ENCODE measurements at places on chromosomes 7 and 10.

DNA sequence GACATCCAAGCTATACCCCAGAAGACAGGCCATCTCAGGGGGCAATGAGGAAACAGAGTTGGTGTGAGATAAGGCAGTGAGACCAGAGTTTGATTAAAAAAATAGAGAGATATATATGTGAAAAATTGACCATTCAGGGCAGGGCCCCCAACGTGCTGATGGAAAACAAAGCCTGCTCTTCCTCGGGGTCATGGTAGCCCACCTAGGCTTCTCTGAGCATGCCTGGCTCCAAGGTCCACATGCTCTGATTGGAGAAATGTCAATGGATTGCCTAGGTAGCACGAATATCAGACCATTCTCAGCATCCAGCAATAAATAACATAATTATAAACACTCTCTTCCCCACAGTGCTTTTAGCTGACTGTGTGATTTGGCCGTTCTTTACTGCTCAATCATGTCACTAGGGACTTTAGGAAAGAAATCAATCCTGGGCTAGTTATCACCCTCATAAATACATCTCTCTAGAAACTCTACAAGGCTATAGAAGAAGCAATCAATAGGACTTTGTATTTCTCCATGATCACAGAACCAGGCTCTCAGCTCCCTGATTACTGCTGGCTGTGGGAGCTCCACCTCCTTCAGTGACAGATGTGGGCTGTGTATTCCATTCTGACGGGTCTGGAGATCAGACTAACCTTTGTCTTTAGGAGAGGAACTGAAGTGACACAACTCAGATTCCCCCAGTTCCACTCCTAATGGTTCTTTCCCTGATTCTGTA is 766.4 kb downstream of the GRID1 start:
- DNase-seq: no peak

- DNase-seq: no peak
Measured at GRCh38 chr10:48496831-48497779, 107.8 kb downstream of the ARHGAP22 start.

GRCh38 chr10:98433881-98434732 is 12.6 kb downstream of the HPS1 start:
- DNase-seq: no peak

DNA sequence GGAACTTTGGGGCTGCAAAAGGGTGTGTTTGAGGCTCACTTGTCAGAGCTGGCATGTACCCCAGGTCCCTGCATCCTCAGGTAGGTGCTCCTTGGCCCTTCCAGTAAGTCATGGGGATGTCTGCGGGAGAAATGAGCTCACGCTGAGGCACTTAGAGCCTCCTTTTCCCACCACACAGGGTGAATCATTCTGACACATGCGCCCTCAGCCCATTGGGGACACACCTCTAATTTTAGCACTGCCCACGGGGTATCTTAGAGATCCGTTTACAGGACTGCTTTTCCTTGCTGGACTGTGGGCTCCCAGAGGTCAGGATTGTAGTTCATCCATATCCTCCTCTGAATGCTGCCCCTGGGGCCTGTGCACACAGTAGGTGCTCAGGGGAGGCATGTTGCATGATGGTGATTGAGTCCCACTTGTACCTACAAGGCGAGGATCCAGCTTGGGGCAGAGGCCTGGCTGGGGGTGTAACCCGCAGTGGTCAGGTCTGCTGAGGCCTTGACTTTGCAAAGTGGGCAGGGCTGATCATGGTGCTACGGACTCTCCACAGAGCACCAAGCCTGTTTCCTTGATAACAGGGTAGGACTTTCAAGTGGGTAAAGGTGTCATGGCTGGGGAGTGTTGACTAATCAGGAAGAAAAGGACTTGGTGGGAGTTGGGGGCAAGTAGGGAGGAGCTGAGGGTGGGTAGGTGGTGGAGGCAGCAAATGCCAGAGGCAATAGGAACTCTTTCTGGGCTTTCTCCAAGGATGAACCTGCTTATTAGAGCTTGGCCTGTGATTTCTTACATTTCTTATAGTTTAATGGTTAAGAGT is 5.8 kb downstream of the TSPAN15 start:
- no peak for DNase-seq

- no peak for DNase-seq
Measured at GRCh38 chr7:39666562-39666961, 43.2 kb downstream of the RALA start.

GRCh38 chr7:104111271-104111670 is 96.5 kb downstream of the ORC5 start:
- peak; percentile 48 for DNase-seq

GRCh38 chr10:71881647-71882355 is 30.8 kb upstream of the PSAP start:
- no peak for DNase-seq

- no peak for DNase-seq
Measured at GRCh38 chr10:102435529-102436233, 3.3 kb upstream of the CUEDC2 start.

- no peak for DNase-seq
Measured at GRCh38 chr10:93160140-93160539, 86.4 kb downstream of the CYP26A1 start.

DNA sequence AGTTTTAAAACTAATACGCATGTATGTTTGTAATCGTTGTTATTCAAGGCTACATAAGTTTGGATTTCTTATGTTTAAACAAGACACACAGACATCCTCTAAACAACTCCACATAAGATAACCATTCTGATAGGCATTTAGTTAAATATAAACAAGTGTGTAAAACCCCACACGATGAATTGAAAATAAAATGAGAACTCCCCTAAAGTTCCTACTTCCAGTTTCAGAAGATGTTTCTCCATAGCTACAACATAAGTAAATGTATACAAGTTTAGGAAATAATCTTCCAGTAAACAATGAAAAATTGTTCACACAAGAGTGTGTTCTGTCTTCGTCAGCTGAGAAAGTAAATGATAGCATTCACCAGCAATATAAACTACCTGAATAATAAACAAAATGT is 246.8 kb downstream of the RNLS start:
- no peak for DNase-seq

GRCh38 chr10:67607472-67607871 is 88.5 kb downstream of the CTNNA3 start:
- DNase-seq: no peak

- no peak for DNase-seq
Measured at GRCh38 chr10:47078393-47079203, 167.4 kb downstream of the PTPN20 start.

GRCh38 chr7:80916770-80917741 is 1.8 kb downstream of the SEMA3C start:
- DNase-seq: peak; percentile 19

GRCh38 chr10:75403939-75404814 is 2.6 kb upstream of the ZNF503 start:
- no peak for DNase-seq

- no peak for DNase-seq
Measured at GRCh38 chr7:50199824-50200223, 104.7 kb upstream of the IKZF1 start.

DNA sequence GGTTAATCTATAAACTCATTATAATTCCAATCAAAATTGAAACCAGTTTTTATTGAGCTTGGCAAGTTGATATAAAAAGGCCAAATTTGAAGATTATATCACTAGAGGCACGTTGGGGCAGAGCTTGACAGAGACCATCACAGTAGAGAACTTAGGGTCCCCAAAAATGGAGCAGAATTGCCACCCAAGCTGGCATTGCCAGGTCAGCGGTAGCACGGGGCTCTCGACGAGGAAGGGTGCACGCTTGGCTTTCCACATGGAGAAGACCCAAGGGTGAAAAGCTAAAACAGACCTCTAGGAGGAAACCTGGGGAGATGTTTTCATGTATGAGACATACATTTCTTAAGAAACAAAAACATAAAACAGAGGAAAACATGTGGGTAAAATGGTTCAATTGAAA is 4.3 kb upstream of the JAKMIP3 start:
- DNase-seq: no peak

- DNase-seq: no peak
Measured at GRCh38 chr7:131792311-131792710, 235.9 kb upstream of the PODXL start.

GRCh38 chr7:55348502-55348901 is 16.6 kb upstream of the LANCL2 start:
- DNase-seq: no peak

GRCh38 chr10:97049670-97050069 is 136.1 kb downstream of the SLIT1 start:
- no peak for DNase-seq

GRCh38 chr10:36555036-36555435 is 570.4 kb upstream of the ANKRD30A start:
- no peak for DNase-seq

DNA sequence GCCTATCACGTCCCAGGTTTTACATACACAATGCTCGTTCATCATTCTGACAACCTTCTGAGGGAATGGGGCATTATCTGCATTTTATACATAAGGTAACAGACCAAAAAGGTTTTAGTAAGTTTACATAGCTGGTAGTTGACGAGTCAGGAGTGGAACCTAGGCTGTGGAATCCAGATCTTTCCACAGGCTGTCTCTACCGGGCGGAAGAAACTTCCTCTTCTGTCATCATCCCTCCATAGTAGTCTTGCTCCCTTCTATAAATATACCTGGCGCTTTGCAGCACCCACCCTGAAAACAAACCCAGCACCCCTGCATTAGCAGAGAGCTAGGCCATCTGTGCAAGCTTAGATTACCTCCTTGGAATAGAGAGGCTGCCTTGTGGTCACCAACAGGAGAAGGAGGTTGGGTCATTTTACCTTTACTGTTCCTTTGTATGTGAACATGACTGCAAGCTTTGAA is 1.3 kb downstream of the TSPAN13 start:
- no peak for DNase-seq

GRCh38 chr7:126937171-126937570 is 315.6 kb downstream of the GRM8 start:
- DNase-seq: no peak

DNA sequence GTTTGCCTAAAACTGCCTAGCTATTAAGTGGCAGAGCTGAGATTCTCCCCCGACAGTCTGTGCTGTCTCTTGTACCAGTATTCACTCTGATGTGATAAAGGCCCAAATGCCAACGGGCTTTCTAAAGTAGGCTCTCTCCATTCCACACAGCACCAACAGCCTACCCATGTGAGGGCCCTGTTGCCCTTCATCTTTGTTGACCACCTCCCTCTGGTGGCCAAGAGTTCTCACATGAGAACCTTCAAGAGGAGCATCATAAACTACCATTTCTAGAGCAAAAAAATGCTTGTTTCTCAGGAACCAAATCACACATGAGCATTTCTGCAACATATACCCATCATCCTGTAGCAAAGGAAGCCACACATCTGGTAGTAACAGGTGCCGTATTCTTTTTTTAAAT is 185.8 kb downstream of the GRM8 start:
- no peak for DNase-seq

DNA sequence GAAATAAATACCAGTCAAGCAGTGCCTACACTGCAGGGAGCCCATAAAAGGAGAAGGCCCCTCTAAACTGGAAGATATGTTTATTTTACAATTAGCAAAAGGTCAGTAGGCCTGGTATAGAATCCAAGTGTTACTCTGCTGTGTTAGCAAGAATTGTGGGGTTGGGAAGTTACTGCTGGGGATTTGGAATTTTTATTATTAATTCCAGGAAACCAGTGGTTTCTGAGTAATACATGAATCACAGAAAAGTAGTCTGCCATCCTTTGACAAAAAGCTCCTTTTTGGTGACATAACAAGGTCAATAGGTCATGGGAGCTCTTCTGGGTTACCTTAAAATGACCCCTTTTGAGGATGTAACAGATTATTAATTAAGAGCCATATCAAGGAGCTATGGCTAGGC is 67.4 kb downstream of the ZNF92 start:
- no peak for DNase-seq

- DNase-seq: no peak
Measured at GRCh38 chr7:149319376-149319775, 57.4 kb downstream of the ZNF783 start.

DNA sequence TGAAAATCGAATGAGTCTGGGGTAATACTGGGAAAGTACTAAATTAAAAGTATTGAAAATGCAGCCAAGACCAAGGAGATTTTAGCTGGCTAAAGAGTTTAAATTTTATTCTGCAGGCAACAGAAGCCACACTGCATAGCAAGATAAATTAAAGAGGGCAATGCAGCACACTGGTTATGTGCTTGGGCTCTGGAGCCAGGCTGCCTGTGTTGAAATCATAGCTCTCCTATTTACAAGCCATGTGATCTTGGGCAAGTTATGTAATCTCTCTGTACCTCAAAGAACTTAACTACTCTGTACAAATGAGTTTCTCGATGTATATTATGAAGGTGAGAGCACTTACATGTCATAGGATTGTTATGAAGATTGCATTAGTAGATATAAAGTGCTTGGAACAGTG is 9.9 kb downstream of the SLC25A13 start:
- no peak for DNase-seq

DNA sequence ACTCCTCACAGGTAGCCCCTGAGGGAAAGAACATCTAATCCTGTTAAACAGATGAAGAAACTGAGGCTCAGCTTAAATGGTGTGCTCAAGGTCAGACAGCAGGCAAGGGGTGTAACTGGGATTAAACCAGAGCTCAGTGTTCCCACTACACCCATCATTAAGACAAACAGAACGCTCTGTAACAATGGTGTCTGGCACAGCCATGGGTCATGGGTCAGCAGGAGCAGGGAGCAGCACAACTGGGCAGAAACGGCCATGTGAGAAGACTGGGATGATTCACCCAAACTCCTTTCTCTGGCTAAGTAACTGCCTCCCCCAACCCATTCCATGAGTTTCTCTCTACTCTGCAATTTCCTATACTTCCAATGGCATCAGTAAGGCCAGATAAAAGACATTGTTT is 85.5 kb upstream of the PDE1C start:
- DNase-seq: no peak

GRCh38 chr7:99571768-99572167 is 13.3 kb downstream of the ZNF655 start:
- DNase-seq: no peak

GRCh38 chr10:96439725-96440124 is 74.0 kb downstream of the TLL2 start:
- DNase-seq: no peak

DNA sequence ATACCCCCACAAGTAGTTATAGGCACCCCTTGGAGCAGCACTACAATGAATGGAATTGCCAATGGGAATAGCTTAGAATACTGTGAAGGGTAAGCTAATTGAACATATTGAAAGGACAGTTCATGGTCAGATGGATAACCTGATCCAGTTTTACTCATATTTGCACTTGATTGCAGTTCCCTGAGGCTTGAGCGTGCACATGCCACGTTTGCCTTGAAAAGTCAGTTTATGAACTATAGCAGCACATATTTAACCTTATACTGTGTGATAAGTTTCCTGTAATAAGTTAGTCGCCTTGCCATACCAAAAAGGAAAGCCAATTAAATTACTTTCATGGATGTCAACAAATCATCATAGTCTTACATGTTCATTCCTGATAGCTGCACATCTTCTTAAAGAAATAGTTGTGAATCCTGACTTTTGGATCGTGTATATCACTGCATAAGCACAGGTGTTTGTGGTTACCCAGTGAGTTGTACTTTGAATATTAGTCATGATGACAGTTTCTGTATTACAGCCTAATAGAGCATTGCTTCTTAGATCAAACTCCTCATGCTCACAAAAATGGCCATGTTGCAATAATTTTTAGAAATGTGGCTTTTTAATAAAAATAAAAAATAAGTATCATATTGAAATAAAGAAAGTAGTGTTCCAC is 21.6 kb downstream of the DNTT start:
- no peak for DNase-seq

GRCh38 chr7:34337163-34337562 is 320.9 kb upstream of the NPSR1 start:
- no peak for DNase-seq

GRCh38 chr10:67086327-67087134 is 160.7 kb downstream of the LRRTM3 start:
- no peak for DNase-seq

GRCh38 chr7:25858525-25859411 is 293.2 kb upstream of the NFE2L3 start:
- DNase-seq: no peak

Measured in HAP-1 (cell line).